A549 treated with DMSO at 1 μM for 4 hours (cell line): ENCODE measurements at places on chromosomes 13 and 19. TPM values are rescaled to one million over a fixed set of nuclear protein-coding genes. Genes with fewer than 3 reads are reported as not detected.

Gene NLRP11
- 0.02 TPM in 1 of 5 replicates, not detected in the others for total RNA-seq

Gene FUZ
- total RNA-seq = 13.9 to 17.0 TPM (median 15.0 TPM) in 5 replicates

Gene CALR3
- 0.07 TPM in 1 of 5 replicates, not detected in the others for total RNA-seq

Gene NBEA
- 2.1 to 2.5 TPM (median 2.3 TPM) in 5 replicates for total RNA-seq

Gene GAPDHS
- total RNA-seq = not detected in 5 replicates

Gene CEACAM7
- total RNA-seq = 0.05 to 0.08 TPM in 2 of 5 replicates, not detected in the others

Gene THAP8
- total RNA-seq = 4.7 to 7.1 TPM (median 5.8 TPM) in 5 replicates

Gene NKG7
- total RNA-seq = not detected in 5 replicates

Gene ATP4B
- total RNA-seq = not detected in 5 replicates

Gene MZT1
- total RNA-seq = 9.3 to 17.7 TPM (median 12.8 TPM) in 5 replicates

Gene COL4A2
- 136 to 167 TPM (median 163 TPM) in 5 replicates for total RNA-seq

Gene CDK8
- total RNA-seq = 11.7 to 14.9 TPM (median 13.8 TPM) in 5 replicates

Gene TTC9B
- 0.26 to 0.61 TPM (median 0.51 TPM) in 5 replicates for total RNA-seq

Gene ERFL
- 0.20 to 0.45 TPM (median 0.28 TPM) in 5 replicates for total RNA-seq

Gene WTIP
- total RNA-seq = 24.9 to 32.8 TPM (median 32.0 TPM) in 5 replicates

Gene SYT5
- total RNA-seq = 2.5 to 5.1 TPM (median 3.9 TPM) in 5 replicates

Gene TUBB4A
- total RNA-seq = 5.2 to 6.6 TPM (median 5.9 TPM) in 5 replicates

Gene SIGLECL1
- total RNA-seq = not detected in 5 replicates

Gene POLRMT
- total RNA-seq = 64.0 to 104 TPM (median 94.3 TPM) in 5 replicates

Gene ZGLP1
- 0.87 to 3.6 TPM (median 1.7 TPM) in 5 replicates for total RNA-seq
